Hematopoietic multipotent progenitor cell treated with erythropoietin and hydrocortisone succinate and interleukin-3 and kit ligand, for 8 days (in vitro differentiated cells): ENCODE measurements at places on chromosomes 4 and X.

DNA sequence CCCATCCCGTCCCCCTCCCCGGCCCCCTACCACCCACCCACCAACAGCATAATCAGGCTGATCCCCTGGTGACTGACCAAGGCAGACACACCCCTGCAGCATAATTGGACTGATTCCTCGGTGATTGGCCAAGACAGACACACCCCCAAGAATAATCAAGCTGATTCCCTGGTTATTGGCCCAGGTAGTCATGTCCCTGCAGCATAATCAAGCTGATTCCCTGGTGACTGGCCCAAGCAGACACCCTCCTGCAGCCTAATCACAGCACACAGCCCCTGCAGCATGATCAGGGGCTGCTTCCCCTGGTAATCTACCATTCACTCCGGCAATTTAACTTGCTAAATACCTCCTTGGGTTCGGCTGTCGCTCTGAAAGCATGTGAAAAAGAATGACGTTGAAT lies 47.5 kb upstream of the STS start:
- no peak for DNase-seq

DNA sequence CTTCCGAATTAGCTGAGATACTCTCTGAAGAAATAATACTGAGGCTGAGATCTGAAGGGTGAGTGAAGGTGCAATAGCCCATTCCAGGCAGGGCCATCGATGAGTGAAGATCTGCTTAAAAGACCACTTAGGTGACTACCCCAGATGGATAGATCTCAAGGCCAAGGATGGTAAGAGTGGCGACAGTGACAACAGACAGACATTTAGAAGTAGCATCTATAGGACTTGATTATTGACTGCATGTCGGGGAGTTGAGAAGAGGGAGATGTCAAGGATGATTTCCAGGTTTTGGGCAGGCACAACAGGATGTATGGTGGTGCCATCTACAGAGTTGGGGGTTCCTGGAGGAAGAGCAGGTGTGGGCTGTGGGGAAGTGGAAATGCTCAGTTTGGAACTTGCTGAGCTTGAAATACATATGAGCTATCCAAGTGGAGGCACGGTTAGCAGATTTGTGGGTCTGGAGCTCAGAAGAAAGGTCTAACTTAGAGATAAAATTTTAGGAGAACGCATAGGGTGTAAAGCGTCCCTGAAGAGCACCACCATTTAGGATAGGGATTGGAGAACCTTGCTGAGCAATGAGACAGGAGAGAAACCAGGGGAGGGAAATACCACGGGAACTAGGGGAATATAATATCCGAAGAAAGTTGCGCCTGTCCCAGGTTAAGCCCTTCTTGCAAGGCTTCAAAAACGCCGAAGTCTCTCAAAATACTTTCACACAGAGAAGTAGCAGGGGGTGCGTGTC lies 688 bp downstream of the UFSP2 start:
- peak; percentile 18 for DNase-seq

DNA sequence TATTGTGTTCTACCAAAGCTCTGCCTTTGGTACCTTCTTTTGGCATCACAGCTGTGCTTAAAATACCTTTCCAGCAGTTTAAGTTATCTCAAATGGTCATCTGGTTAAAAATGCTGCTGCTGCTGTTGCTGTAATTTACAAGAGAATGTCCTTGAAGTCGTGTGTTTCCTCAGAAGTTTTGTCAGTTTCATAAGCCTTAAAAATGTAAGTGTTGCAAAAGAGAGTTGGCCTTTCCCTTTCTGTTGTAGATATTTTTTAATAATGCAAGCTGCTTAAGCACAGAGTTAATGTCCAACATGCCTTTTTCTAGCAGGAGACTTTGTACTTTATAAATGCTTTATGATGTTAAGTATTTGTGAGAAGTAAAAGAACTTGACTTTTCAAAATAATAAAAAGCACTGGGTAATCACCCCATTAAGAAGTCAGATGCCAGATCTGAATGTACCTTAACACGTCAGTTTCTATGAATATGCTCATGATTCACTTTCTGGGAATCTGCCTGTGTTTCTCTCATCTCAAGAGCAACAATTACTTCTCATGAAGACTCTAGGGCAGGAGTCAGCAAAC lies 35.3 kb upstream of the TENM3 start:
- no peak for DNase-seq

- peak; percentile 65 for DNase-seq
Observed at GRCh38 chrX:155056877-155057792, 13.8 kb downstream of the CMC4 start.

- no peak for DNase-seq
Observed at GRCh38 chr4:36771411-36772153, 473.0 kb upstream of the NWD2 start.

DNA sequence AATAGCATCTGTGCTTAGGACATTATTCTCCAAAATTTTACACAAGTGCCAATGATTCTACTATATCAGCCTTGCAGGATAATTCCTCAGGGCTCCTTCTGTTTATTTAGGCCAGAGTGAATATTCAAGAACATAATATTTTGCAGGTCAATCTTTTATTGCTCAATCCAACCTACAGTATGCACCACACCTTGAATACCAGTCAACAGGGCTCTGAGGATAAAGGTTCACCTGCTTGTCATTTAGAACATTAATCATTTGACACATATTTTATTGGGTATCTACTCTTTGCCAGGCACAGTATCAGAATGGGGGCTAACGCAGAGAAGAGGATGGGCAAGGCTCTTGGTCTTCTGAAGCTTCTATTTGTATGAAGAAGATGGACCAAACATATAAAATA lies 66.2 kb upstream of the SHISA3 start:
- no peak for DNase-seq

- peak; percentile 1 for DNase-seq
Observed at GRCh38 chrX:133921764-133922389, 63.5 kb downstream of the GPC3 start.

DNA sequence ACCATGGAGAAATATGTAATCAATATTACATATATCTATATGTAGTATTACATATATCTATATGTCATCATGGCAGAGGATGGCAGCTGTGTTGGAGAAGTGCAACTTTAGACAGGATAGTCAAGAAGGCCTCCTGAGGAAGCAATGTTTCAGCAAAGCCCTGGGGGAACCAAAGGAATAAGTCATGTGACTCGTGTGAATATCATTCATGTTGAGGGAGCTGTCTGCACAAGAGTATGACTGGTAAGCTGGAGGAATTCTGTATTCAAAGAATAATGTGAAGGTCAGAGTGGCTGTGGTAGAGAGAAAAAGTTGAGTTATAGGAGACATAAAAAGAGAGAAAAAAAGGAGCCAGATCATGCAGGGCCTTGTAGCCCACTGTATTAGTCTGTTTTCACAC lies 92.9 kb upstream of the EDNRA start:
- DNase-seq, result no peak

DNA sequence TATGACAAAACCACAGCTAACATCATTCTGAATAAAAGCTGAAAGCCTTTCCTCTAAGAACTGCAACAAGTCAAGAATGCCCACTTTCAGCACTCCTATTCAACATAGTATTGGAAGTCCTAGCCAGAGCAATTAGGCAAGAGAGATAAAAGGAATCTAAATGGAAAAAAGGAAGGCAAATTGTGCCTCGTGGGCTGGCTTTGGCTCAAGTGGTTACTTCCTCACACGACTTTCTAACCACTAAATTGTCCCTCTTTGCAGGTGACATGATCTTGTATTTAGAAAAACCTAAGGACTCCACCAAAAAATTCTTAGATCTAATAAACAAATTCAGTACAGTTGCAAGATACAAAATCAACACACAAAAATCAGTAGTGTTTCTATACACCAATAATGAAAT lies 57.2 kb downstream of the SCML2 start:
- no peak for DNase-seq

GRCh38 chrX:65671966-65672365 lies 4.5 kb downstream of the MSN start:
- no peak for DNase-seq

GRCh38 chr4:41145571-41146078 lies 68.7 kb downstream of the APBB2 start:
- DNase-seq, result no peak

GRCh38 chr4:132493476-132493875 lies 655.6 kb upstream of the PCDH10 start:
- DNase-seq, result no peak

DNA sequence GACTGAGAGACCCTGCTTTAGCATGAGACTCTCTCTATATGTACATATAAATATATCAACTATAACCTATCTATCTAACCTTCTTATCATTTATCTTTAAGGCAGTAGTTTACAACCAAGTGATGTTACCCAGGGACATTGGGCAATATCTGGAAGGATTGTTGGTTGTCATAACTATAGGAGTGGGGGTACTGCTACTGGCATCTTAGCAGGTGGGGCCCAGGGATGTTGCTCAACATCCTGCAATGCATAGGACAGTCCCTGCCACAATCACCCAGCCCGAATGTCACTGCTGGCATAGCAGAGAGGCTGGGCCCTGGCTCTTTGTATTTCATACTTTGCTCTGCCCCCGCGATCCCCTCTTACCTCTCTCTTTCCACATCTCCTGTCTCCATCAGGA lies 397.7 kb downstream of the IL15 start:
- no peak for DNase-seq

DNA sequence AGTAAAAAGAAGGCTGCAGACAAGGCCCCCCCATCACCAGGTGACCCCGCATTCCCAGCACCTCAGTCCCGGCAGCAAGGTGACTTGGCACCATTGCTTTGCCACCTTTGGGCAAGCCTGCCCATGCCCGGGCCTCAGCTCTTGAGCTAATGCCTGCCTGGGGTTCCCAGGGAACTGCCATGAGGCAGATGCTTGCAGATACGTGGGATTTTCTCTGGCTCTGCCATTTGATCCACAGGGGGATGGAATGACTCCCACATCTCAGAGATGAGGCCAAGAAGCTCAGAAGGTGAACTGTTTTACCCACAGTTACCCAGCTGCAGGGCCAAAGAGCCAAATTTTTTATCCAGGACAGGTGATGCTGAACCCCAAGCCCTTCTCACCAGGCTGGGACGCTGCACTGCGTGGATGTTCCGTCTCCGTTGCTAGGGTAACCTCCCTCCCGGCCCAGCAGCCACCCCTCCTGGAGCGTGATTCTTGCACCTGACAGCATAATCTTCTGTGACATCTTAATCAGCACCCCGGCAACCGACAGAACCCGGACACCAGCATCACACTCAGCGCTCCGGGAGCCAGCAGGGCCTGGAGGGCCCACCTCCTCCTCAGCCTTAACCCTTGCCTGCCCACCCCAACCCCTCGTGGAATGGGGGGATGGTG lies 15.7 kb upstream of the MSX1 start:
- no peak for DNase-seq

DNA sequence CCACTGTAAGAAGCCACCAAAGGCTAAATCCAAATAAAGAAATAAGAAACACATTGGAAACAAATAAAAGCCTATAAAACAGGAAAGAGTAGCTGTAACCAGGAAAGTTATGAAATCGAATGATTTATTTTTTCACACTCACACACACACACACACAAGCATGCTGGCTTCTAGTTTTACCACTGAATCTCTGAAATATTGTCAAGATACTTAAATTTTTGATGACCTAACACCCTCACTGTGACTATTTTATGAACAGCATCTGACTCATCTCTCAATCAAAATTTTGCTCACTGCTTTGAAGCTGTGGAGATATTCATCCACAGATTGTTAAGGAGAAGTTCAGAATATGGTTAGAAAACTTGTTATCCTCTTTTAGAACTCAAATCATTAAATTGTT lies 13.9 kb upstream of the GABRB1 start:
- no peak for DNase-seq

DNA sequence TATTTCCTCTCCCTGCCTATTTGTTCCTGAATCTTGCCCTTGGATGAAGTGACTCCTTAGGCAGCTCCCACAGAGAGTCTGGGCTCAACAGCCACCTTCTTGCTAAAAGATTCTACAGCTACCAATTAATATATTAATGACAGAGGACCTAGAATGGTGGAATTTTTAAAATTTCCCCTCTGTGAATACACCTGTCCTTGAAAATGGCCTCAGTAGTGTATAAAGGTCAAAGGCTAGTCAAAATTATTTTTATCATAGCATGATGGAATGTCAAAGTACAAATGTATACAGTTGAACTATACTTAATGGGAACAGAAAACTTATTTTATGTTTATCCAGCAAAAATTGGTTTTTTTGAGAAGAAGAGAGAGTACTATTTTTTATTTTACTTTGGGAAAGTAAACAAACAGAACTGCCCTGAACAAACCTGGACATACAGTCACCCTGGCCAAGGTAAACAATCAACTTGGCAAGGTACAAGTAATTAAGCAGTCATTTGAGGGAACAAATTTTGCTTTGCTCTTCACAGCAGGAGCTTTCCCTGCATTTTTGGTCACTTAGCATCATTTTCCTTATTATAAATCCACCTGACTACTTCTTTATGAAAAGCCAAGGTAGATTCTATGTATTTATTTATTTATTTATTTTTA lies 250.8 kb downstream of the INPP4B start:
- no peak for DNase-seq

- no peak for DNase-seq
Observed at GRCh38 chr4:140719022-140719421, 37.2 kb downstream of the TBC1D9 start.

DNA sequence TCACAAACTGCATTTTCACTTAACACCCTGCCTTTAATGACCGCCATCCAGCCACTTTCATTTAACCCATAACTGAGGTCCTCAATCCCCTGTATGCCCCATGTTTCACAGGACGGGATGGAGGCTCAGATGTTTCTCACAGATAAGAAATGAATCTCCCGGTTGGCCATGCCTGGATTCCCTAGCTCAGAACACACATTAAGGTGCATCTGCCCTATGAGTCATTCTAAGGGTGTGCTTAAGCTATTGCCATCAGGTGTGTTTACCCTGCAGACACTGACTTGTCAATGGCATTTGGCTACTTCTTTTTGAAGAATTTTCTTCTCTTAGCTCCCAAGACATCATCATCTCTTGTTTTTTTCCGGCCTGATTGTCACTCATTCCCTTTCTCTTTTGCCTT lies 222.6 kb upstream of the SMIM31 start:
- DNase-seq, result no peak

GRCh38 chr4:185282968-185283367 lies 73.6 kb downstream of the SNX25 start:
- DNase-seq, result no peak

GRCh38 chrX:19183761-19184477 lies 61.7 kb upstream of the ADGRG2 start:
- DNase-seq, result no peak

- DNase-seq, result no peak
Observed at GRCh38 chr4:139823345-139823744, 157.7 kb downstream of the MGST2 start.

DNA sequence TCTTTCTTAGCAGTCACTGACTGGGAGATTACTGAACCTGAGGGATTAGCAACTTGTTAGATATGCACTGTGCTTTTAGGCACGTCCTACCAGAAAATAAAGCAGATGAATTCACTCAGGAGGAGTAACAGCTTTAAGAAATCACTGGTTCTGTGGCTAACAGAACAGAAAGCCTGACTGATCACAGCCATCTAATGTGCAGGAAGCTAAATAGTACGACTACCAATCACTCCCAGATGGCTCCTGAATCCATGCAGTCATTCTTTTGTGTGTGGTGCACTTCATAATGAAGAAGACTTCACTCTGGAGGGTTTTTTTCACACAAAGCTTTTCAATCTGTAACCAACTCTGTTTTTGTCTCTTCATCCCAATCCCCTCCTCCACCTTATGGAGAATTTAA lies 305.3 kb upstream of the INTU start:
- no peak for DNase-seq
